ENCODE measurements at places on chromosomes 1 and 21.

GRCh38 chr1:247110627-247111258, 6.6 kb upstream of the ZNF669 start:
- peak; percentile 29 for DNase-seq

GRCh38 chr1:29650041-29650400, 413.7 kb downstream of the PTPRU start:
- no peak for DNase-seq

DNA sequence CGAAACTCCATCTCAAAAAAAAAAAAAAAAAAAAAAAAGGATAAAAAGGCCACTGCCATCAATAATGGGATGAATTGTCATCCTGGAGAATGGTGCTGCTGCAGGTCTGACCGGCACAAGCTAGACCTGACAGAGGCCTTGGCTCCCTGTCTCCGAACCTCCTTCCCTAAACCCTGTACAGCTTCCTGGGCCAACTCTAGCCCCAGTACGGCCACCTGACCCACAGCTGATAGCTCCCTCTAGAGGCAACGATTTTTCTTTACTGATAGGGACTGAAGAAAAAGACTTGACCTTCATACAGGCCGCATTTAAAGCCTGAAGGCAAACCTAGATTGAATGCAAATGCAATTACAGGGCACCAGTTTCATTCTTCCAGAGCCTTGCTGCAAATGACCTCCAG, 30.7 kb downstream of the NOL9 start:
- DNase-seq, result peak; percentile 54

DNA sequence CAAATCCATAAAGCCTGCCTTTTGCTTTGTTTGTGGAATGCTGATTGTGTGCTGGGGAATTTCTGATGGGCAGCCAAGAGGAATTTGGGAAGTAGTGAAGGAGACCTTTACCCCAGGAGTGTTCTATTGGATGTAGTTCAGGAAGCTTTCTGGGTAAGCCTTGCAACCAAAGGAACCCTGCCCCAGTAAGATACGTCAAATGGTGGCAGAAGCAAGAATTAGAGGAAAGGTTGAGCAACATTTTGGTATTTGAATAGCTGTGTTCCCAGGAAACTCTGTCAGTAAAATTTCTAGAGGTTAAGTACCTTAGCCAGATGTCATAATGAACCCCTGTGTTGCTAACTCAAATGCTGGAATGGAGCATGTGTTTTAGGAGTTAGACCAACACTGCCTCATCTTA, 6.4 kb downstream of the MGST3 start:
- DNase-seq, result peak; percentile 74

DNA sequence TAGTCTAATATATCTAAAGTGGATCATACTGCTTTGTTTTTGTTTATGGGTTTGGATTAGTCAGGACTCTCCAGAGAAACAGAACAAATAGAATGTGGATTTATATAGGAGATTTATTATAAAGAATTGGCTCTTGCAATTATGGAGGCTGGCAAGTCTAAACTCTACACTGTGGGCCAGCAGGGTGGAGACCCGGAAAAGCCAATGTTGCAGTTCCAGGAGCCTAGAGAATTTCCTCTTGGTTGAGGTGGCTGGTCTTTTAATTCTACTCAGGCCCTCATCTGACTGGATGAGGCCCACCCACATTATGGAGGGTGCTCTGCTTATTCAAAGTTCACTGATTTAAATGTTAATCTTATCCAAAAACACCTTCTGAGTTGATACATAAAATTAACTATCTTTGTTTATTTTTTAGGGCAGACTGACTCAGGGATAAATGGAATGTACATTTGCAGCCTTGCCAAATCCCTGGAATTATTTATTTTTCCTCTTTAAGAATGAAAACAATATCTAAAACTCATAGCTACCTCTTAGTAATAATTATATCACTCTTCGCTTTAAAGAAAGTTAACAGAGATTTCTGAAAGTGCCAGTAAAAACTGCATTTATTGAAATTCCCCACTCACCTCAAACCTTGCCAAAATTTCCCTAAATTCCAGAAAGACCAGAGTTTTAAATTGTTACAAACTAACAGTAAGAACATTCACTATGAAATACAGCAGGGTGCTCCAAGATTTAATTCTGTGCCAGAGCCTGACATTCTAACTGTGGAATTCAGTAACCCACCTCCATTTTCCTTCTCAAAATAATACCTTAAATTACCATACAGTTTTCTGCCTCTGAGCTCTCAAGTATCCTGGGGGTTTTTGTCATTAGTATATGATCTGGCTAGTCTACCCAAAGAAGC, 36.6 kb upstream of the SSX2IP start:
- DNase-seq, result peak; percentile 64

DNA sequence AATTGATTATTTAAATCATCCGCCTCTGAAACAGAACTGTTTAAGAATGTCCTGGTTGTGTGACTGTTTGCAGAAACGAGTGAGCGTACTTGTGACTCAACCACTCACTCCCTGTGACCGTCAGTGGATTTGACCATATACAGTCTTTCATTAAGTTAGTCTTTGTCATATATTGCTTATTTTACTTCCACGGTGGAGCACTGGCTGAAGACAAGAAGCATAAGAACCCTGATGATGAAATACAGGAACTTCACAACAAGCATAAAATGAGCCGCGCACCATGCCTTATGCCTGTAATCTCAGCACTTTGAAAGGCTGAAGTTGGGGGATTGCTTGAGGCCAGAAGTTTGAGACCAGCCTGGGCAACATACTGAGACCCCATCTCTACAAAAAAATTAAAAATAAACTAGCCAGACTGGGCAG, 194.0 kb downstream of the TOMM20 start:
- peak; percentile 91 for DNase-seq

GRCh38 chr1:170309389-170310013, 163.7 kb downstream of the NTMT2 start:
- DNase-seq, result peak; percentile 99

DNA sequence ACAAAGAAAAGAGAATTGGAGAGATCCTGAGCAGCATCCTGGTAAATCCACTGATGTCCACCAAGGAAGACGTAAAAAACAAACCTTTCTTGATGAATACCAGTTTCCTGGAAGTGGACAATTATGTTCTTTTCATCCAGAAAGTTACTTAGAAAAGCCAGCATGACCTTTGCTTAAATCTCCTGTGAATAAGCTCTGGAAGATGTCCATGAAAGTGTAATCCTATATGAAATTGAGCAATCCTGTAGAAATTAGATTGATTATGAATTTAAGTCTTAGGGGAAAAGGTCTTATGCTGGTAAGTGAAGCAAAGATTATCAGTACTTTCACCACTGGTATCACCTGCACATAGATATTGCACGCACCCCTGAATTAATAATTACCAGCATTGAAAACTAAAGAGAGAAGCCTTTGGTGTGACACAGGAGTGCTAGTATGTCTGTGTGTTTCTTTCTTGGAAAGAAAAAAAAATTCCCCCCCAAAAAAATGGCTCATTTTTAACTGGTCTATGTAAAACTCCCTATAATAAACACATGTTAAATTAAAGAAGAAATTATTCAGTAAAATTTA, 164.5 kb upstream of the LHX8 start:
- no peak for DNase-seq

GRCh38 chr1:154222918-154223317, 2.2 kb downstream of the UBAP2L start:
- no peak for DNase-seq

DNA sequence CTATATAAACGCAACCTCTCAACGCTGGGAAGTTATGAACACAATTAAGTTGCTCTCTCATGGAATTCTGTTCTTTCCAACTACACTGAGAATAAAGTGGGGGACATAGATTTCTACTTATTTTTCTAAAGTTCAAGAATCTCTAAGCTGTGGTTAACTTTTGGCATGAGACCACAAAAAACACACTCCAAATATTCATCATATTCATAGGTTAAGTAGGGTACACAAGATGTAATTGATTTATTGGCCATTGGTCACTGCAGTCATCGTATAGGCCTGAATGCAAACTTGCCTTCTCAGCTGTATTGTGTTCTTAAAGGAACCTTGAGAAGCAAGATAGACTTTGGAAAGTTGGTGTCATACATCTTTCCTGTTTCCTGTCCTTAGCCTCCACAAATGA, 40.3 kb downstream of the PRRX1 start:
- peak; percentile 40 for DNase-seq

DNA sequence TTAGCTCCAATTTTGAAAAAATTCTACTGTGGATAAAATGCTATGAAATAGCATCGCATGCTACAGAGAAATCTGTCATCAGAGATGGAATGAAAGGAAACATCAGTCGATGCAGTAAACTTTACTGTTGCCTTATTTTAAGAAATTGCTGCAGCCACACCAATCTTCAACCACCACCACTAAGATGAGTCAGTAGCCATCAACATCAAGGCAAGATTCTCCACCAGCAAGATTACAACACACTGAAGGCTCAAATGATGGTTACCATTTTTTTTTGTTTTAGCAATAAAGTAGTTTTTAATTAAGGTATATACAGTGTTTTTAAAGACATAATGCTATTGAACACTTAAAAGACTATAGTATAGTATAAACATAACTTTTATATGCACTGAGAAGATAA, 95.6 kb upstream of the JUN start:
- peak; percentile 58 for DNase-seq

GRCh38 chr1:224873434-224874369, 55.8 kb upstream of the DNAH14 start:
- DNase-seq, result peak; percentile 37

DNA sequence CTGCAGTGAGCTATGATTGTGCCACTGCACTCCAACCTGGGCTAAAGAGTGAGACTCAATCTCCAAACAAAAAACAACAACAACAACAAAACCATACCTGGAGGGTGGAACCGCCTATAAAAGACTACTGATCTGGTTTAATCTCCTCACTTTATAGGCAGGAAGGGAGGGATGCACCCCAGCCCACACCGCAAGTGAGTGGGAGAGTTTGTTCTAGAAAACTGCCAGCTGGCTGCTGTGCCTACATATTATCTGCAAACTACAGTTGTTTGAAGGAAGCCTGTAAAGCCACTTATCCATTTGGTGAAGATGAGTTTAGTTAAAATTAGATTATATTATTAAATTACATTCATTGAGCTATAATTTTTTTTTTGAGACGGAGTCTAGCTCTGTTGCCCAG, 9.1 kb upstream of the SRSF10 start:
- DNase-seq, result no peak

- no peak for DNase-seq
Measured at GRCh38 chr1:245108909-245109308, 45.9 kb upstream of the KIF26B start.

DNA sequence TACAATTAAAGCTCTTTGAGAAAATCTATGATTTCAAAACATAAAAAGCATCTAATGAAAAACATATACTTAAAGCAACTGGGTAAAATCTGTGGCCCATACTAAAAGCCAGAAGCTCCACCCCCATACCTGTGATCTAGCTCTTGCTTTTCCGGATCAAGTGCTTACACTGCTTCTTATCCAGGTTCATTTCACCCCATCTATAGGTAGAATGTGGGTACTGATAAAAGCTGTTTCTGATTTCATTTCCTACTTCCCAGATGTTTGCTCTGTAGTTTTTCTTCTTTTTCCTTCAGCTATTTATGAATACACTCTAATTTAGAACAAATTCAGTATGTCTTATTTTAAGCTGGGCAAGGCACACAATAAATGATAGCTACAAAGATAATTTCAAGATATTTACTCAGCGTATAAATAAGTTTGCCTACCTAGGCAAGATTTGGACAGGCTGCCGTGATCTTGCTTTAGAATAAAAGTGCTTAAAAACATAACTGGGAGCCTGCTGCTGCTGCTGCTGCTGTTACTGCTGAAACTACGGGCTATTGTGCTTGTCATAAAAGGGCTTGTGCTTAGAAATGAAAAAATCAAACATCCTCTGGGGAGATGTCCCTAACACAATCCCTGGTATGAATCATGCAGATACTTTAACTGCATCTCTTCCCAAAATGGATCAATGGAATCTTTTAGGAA, 2.1 kb downstream of the SIPA1L2 start:
- DNase-seq, result peak; percentile 12

DNA sequence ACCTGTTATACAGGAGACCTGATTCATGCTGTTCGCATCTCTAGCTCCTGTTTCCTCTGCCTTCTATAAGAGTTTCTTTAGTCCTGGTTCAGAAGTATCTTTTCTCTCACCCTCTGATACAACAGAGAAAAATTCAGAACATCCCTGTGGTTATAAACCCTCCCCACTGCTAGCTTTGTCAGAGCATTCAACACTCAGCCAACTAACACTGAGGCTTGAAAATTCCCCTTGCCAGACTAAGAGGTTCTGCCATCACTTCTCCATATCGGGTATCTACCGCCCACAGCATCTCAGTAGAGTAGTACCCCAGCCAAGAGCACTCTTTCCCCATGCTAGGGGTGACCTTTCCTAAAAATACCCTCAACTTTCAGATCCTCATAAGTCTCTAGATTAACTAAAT, 19.6 kb upstream of the PIK3R3 start:
- DNase-seq, result peak; percentile 81

GRCh38 chr1:85864727-85865126, 156.5 kb upstream of the ZNHIT6 start:
- DNase-seq, result peak; percentile 7

DNA sequence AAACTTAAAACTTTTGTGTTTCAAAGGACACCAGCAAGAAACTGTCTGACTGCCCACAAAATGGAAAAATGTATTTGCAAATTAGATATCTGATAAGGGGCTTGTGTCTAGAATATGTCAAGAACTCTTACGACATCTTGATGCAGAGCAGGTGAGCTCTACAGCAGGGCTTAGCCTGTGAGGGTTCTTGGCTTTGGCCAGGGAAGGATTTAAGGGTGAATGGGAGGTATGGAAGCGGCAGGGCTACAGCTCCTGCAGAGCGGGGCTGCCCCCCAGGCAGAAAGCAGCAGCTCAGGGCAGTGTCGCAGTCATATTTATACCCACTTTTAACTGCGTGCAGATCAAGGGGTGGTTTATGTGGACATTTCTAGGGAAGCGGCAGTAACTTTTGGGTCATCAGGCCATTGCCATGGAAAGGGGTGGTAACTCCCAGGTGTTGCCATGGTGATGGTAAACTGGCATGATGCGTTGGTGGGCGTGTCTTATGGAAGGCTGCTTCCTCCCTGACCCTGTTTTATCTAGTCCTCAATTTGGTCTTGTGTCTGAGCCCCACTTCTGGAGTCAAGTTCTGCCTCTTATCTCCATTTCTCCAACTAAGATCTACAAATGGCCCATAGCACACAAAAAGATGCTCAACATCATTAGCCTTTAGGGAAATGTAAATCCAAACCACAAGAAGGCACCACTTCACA, 23.2 kb downstream of the MORN1 start:
- DNase-seq, result no peak

GRCh38 chr1:116722016-116722838, 32.0 kb upstream of the CD2 start:
- DNase-seq, result no peak

- DNase-seq, result peak; percentile 64
Measured at GRCh38 chr1:243421784-243422183, 165.9 kb downstream of the SDCCAG8 start.
